CD4-positive, alpha-beta T cell treated with Interleukin-6 at 100 ng/mL for 8 hours (primary cell): ENCODE measurements at places on chromosomes 16 and 17.

DNA sequence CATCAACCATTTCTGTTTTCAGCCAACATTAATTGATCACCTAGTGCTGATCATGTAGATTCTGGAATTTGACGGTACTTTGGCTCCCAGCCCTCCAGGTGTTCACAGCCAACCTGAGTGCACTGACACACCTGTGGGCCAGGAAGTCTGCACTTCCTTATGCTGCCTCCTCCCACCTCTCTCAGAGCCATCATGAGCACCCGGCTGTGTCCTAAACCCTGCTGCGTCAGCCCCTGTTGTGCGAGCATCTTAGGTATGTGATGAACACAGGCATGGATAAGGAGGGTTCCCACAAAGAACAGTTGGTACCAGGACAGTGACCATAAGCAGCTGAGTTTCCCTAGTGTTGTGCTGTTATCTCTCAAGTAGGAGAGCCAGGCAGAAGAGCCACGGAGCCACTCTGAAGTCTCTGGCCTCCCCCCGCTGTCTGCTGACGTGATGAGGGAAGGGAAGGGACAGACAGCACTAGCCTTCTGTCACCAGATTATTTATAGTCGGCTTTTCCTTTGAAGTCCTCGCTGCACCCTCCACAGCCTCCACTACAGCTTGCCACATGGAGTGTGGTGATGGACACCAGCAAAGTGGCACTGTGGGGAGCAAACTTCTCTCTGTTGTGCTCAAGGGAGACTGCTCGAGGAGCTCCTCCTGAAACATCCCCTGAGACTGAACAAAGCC is 162.8 kb upstream of the ANKFN1 start:
- no peak for DNase-seq

DNA sequence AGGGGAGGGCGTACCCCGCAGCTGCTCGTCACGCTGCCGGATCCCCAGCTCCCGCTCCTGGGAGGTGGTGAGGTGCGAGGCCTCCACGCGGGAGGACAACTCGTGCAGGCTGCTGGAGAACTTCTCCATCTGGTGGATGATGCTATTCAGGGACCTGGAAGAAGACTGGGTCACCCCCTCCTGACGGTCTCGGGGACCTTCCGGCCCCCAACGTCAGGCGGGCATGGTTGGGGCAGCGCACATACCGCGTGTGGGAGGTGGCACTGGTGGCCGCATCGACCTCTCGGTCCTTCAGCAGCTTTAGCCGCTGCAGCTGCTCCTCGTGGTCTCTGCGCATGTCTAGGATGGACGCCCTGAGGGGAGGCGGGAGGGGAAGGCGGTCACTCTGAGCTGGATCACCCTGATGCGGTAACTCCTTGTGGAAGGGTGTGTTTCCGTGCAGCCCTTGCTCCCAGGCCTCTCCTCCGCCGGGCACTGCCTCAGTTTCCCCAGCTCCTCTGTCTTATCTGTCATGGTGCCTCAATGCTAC is 13.3 kb upstream of the MRPL38 start:
- DNase-seq = no peak

DNA sequence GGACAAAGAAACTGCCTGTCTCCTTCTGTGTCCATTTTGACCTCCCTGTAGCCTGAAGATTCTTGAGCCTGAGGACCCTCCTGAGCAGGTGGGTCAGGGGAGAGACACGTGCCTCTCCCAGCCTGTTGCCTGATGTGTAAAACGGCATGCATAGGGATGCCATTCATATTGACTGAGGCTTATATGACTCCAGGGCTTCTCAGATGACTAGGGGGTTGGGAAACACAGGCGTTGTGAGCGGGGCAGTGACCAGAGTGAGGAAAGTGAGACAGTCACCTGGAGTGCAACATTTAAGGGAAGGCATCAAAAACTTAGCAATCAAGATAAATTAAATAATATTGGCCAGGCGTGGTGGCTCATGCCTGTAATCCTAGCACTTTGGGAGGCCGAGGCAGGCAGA is 5.1 kb upstream of the SLC16A5 start:
- DNase-seq = no peak

- DNase-seq = no peak
Observed at GRCh38 chr17:3497101-3497500, 21.3 kb downstream of the ASPA start.

DNA sequence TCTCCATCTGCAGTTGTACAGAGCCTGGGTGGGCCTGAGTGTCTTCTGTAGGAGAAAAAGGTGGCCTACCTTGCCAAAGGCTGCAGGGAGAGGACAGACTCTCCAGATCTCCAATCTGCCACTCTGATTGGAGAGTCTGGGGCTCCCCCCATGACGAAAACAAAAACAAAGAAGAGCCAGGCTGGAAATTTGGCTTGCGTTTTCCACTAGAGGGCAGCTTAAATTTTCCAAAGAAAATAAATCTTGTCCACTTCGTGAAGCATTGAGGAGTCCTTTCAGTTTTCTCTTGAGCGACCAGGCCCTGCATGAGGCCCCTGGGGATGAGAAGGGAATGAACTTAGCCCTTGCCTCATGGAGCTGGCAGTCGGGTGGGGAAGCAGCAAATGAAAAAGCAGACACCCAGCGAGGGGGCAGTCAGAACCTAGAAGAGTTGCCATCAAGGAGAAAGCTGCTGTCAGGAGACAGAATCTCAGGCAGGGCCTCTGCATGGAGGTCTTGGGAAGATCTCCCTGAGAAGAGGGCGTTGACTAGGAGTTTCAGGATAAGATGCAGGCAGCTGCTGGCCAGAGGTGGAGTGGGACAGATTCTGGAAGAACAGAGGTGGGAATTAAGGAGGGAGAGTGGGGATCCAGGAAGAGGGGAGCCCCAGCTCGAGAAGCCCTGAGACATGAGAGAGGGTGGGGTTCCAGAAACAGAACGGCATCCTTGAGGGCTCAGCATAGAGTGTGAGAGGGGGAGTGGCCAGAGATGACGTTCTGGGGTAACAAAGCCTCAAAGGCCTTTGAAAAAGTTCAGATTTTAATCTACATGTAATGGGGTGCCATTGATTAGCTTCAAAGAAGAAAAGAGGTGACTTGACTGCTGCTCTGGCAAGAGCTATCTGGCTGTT is 8.4 kb upstream of the SHCBP1 start:
- DNase-seq = no peak

GRCh38 chr16:65445313-65446260 is 323.7 kb upstream of the CDH11 start:
- no peak for DNase-seq

DNA sequence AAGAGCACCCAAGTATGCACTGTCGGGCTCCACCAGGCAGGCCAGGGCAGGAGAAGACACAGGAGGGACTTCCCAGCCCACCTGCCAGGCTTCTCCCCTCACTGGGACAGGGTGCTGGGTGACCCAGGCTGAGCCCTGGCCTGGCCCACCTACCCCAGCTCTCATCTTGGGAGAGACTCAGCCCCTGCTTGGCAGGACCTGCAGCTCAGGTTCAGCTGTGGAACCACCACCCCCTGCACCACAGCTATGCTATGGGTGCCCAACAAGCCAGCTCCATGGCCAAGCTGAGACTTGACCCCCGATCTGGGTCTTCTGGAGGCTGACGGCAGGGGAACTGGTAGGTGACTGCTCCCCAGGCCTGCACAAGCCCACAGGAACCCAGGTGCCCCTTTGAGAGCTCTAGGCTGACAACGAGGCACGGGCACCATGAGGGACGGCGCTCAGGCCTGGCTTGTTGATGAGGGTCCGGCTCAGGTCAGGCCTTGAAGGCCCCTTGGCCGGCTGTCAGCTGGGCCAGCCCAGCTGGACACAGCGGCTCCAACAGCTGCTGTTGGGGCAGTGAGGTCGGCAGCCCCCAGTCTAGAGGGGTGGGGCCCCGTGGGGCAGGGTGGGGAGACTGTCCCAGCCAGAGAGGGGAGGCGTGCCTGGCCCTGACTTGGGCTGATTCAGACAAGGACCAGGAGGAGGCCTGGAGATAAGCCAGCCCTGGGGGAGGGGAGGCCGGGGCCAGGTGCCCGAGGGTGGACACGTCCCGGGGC is 4.6 kb downstream of the RPUSD1 start:
- no peak for DNase-seq

- no peak for DNase-seq
Observed at GRCh38 chr17:8314797-8315763, 5.0 kb downstream of the ARHGEF15 start.

GRCh38 chr16:13554005-13554404 is 365.9 kb upstream of the ERCC4 start:
- DNase-seq = no peak

DNA sequence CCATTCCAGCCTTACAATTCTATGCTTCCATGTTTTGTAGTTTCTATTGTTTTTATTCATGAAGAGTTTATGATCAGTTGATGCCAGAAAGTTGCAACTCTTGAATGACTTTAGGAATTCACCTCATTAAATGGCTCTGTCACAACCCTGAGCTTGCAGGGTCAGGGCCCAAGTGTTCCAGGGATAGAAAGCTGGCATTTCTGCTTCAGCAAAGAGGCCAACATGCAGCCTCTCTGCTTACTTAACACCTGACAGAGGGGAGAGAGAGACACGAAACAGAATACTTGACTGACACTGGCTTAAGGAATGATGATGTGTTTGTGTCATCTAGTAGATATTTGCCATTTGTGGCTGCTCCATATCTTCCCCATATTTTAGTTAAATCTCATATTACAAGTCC is 328.1 kb downstream of the CA10 start:
- DNase-seq = no peak

- no peak for DNase-seq
Observed at GRCh38 chr16:79287424-79287917, 313.1 kb downstream of the MAF start.

DNA sequence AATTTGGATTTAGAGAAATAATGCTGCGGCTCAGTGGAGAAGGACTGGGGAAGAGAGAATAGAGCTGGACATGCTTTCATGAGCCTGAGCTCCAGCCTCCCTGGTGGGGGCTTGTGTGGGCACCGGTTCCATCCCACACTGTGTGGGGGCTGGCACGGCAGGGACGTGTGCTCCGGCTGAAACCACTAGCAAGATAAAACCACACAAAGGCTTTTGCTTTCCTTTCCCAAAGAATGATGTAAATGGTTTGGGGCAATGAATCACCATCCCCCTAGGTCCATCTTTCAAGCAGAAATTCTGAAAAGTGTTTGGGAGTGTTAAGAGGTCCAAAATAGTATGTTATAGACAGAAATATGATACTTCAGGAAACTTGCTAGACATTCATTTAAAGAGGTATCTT is 77.0 kb downstream of the CDH11 start:
- DNase-seq = no peak

DNA sequence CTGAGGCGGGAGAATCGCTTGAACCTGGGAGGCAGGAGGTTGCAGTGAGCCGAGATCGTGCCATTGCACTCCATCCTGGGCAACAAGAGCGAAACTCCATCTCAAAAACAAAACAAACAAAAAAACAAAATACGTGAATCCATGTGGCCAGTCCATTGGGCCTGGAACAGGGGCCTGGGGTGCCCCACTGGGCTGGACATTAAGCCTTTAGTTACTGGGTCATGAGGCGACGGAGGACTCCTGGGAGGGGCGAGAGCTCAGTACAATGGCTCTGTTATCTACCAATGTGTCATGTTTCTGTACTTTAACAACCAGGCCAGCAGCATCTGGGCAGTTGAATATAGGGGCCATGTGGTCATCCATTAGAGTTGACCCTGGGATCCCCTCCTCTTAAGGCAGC is 18.9 kb upstream of the CLEC18A start:
- DNase-seq = no peak

DNA sequence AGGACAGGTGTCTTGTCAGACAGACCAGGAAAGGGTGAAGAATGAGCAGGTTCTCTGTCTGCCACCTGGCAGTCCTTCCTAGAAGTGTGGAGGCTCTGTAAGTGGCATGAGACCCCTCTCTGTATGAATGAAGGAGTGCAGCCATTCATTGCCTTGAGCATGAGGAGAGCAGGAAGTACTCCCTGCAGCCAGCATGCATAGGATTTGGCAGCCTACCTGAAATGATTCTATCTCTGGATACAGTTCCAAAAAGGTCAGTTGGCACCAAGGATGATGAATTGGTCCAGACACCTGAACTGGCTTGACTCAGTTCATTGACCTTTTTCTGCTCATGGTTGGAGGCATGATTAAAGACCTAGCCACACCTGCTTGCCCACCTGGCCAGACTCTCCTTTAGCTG is 163.0 kb downstream of the PRKCB start:
- DNase-seq = no peak

- DNase-seq = no peak
Observed at GRCh38 chr17:33651686-33652085, 358.6 kb upstream of the ASIC2 start.

GRCh38 chr16:2343211-2343610 is 2.7 kb upstream of the ABCA3 start:
- DNase-seq = no peak

DNA sequence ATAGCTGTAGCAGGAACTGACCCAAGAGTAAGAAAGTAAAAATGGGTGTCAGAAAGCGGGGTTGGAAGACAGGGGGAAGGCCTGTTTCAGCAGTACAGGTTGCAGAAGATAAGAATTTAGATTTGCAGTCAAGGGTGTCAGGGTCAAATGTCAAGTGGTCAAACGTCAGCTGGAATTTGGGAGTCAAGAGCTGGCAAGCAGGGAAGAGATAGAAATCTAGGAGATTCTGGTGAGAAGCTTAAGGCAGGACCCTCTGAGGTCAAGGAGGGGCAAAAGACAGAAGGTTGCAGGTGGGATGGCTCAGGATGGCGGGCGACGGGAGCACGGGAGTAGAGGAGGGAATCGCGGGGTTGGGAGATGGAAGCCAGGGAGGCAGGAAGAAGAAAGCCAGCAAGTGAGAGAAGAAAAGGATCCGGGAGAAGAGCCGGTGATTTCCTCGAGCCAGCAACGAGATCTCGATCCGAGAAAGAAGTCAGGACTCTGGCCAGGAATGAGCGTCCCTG is 335 bp downstream of the SLC25A35 start:
- no peak for DNase-seq

- no peak for DNase-seq
Observed at GRCh38 chr17:45370949-45371413, 54.2 kb upstream of the MAP3K14 start.

DNA sequence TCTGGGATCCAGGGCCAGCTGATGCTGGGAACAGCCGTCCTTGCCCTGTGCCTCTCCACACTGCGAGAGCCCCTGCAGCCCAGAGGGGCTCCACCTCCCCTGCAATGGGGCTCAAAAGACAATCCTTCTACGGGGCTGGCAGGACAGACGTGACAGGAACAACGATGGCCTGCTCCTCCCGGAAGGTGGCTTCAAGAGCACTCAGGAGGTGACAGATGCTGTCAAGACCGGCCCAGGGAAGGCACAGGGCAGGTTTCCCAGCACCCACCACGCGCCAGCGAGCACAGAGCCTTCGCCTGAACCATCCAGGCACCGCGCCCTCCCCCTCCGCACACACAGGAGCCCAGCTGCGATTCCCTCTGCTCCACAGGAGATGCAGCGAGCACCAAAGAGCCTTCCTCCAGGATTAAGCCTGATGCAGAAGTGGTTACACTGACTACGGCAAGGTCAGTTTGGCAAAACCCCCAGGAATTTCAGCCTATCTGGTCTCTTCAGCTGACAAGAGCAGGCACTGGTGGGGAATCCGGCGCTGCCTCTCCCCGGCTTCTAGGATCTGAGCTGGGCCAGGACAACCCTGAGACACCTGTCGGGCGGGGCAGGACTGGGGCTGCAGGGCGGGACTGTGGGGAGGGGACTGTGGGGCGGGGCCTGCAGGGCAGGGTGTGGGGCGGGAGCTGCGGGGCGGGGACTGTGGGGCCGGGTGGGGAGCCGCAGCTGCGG is 103.4 kb downstream of the ZNF778 start:
- no peak for DNase-seq

GRCh38 chr17:64384253-64385186 is 6.1 kb downstream of the PECAM1 start:
- DNase-seq = no peak

GRCh38 chr17:47763913-47764582 is 31.0 kb downstream of the TBX21 start:
- DNase-seq = no peak

- DNase-seq = no peak
Observed at GRCh38 chr17:4734857-4735475, 3.7 kb downstream of the MED11 start.

- no peak for DNase-seq
Observed at GRCh38 chr16:85479972-85480726, 133.0 kb upstream of the GSE1 start.
